ENCODE measurements at places on chromosomes 3 and 15.

GRCh38 chr15:72982714-72983113 lies 69.5 kb upstream of the NEO1 start:
- no peak for DNase-seq

DNA sequence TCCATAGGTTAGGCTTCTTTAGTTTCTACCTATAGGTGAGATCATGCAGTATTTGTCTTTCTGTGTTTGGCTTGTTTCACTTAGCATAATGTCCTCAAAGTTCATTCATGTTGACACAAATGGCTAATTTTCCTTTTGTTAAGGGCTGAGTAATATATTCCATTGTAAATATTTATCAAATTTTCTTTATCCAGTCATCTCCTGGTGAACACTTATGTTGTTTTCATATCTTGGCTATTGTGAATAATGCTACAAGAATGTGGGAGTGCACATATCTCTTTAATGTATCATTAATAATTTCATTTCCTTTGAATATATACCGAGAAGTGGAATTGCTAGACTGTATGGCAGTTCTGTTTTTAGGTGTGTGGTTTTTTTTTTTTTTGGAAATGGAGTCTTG lies 250.9 kb upstream of the SEMA6D start:
- DNase-seq, result no peak

- no peak for DNase-seq
Measured at GRCh38 chr3:39050029-39050428, 1.7 kb downstream of the SCN11A start.

DNA sequence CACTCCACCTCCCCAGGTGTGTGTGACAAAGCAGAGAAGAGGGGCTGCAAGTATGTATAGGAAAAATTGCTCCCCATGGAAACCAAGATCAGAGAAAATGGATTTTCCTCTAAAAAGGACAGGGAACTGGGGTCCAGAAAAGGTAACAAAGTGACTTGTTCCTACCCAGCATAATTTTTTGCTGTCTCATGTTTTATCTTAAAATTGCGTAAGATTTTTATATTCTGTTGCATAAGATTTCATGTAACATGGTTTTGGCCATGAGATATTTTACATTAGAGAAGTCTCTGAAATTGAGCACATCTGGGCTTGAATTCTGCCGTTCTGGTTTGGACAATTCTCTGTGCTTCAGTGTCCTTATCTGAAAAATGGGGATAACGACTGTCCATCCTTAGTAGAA lies 335.7 kb upstream of the RORA start:
- DNase-seq, result no peak

GRCh38 chr3:62622553-62623174 lies 249.3 kb upstream of the FEZF2 start:
- DNase-seq, result no peak

- no peak for DNase-seq
Measured at GRCh38 chr3:109382588-109382987, 45.2 kb upstream of the DPPA4 start.

- DNase-seq, result no peak
Measured at GRCh38 chr15:83444936-83445335, 2.2 kb upstream of the SH3GL3 start.

DNA sequence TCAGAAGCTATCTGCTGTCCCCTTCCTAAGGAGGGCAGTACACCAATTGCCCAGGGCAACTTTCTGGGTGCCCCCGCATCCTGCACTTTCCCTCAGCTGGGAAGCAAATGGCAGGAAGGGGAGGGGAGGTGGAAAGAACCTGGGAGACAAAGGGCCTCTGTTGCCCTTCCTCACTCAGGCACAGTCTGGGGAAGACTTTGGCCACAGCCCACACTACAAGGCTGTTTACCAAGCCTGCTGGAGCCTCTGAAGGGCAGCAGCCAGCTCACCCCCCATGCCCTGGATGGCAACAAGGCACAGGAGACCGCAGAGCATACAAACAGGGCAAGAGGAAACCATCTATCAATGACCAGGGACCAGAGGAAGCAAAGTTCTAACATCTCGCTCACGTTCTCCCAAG lies 42.4 kb downstream of the ARRDC4 start:
- DNase-seq, result no peak

DNA sequence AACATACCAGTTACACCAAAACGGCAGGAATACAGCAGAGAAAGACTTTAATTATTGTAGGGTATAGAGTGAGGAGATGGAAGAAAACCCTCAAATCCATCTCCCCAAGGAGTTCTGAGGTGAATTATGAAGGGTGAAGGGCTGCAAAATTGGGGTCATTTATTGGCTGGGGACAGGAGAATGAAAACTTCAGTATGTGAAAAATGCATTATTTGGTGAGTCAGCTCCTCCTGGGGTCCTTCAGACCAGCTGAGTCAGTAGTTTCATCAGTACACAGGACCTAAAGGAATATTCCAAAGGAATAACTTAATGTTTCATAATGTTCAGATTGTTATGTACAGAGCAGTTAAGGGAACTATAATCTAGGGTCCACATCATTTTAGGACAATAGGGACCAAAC lies 566.0 kb downstream of the GBE1 start:
- DNase-seq, result no peak

Measured in stimulated activated CD4-positive, alpha-beta T cell treated with anti-CD3 and anti-CD28 coated beads, Interleukin-12 subunit alpha, Interleukin-12 subunit beta, amount 100 ng/mL, for 48 hours (primary cell).